ENCODE measurements at places on chromosomes 6 and 20.

GRCh38 chr6:11855743-11856142 lies 77.1 kb upstream of the ADTRP start:
- no peak for DNase-seq
- H3K4me3 ChIP-seq: no peak overlapping the region
- no peaks in the 10 kb centered on the region for H3K4me1 ChIP-seq

- no peaks in the 10 kb centered on the region for H3K4me1 ChIP-seq
- no peak overlapping the region for H3K27ac ChIP-seq
- H3K4me3 ChIP-seq: no peak overlapping the region
- H3K36me3 ChIP-seq: no peaks in the 10 kb centered on the region
These were observed 4.7 kb upstream of the ADGRF5 start for GRCh38 chr6:46926481-46926880.

DNA sequence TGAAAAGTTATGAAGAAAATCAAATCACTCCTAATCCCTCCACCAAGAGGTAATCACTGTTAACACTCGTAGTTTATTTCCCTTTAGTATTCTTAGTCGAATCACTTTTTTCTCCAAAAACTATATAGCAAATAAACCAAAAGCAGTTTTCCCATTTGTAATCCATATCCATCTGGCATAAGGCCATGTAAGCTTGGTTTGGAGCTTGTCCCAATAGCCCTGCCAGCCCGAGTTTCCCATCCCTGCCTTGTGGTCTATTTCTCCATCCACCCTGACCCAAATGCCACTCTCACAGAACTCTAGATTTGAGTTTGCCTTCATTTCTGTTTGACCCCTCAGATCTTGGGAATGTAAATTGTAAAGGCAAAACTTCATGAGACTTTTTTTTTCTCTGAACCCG lies 71.8 kb upstream of the DSP start:
- H3K27me3 ChIP-seq: no peaks in the 10 kb centered on the region
- no peak overlapping the region for H3K27ac ChIP-seq
- no peaks in the 10 kb centered on the region for H3K4me1 ChIP-seq
- no peak overlapping the region for H3K4me3 ChIP-seq
- H3K36me3 ChIP-seq: no peaks in the 10 kb centered on the region

DNA sequence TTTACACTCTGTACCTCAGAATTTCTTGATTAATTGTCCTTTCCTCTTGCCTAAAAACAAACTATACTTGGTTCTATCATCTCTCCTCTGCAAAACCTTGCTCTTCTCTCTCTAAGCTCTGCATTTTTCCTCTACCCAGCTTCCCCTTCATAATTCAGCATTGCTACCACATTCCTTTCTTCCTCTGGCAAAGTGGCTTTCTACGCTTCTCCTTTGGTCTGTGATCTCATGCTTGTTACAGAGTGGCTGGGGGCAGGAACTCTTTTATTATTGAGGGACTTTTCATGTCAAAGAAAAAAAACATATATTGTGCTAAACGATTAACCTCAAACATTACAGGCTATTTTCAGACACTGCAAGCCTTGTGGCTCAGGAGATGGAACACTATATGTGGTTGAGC lies 333.3 kb upstream of the KCNQ5 start:
- H3K36me3 ChIP-seq: no peaks in the 10 kb centered on the region
- no peak for DNase-seq
- H3K27me3 ChIP-seq: no peaks in the 10 kb centered on the region
- H3K4me1 ChIP-seq: no peaks in the 10 kb centered on the region
- H3K27ac ChIP-seq: no peak overlapping the region

DNA sequence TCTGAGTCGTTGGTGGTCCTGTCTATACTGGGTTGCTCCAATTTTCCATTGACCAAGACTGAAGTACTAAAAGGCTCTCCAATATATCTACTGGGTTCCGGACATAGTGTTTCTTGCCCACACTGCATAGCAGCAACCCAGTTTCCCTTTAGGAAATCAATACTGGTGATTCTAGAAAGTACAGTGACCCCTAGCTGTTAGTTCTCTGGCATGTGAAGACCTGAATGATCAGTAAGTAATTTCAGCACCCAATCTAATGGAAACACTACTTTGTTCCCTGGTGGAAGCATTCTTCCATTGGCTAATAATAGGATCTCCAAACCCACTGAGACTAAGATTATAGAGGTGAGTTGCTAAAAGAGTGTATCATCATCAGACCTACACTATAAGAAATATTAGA lies 40.8 kb upstream of the STMND1 start:
- DNase-seq: no peak
- H3K4me1 ChIP-seq: no peaks in the 10 kb centered on the region
- H3K27me3 ChIP-seq: no peaks in the 10 kb centered on the region
- H3K27ac ChIP-seq: no peak overlapping the region
- H3K4me3 ChIP-seq: no peak overlapping the region
- H3K36me3 ChIP-seq: no peaks in the 10 kb centered on the region

GRCh38 chr6:124795643-124796463 lies 166.4 kb upstream of the RNF217 start:
- no peak overlapping the region for H3K4me3 ChIP-seq
- H3K4me1 ChIP-seq: no peaks in the 10 kb centered on the region
- peak; percentile 7 for DNase-seq
- no peak overlapping the region for H3K27ac ChIP-seq
- H3K27me3 ChIP-seq: no peaks in the 10 kb centered on the region

DNA sequence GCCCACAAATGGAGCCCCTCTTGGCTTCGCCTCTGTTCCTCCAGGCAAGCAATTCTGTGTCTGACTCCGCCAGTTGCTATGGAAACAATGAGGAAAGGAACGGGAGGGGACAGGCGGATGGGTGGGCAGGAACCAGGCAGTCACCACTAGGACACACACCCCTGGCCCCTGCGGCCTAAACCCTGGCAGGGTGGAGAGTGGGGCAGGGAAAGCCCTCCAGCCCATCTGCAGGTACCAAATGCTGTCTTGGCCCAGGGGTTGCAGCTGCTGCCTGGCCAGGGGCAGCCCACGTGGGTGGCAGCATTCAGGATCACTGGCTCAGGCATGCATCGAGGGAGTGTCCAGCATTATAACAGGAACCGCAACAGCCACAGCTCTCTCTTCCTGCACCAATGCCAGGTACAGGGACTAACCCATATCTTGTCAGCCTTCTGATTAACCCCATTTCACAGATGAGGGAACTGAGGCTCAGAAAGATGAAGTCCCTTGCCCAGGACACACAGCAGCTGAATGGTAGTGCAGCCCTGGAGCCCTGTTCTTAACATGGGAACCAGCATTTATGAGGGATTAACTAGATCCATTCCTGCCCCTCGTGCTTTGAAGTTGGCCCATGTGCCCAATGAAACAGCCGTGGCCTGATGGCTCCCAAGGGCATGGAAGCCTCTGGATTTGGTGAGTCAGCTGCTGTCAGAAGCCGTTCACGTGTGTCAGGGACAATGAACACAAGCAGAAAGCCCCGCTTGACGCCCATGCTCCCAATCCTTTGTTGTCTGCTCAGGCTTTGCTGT lies 66.3 kb downstream of the NOL4L start:
- H3K36me3 ChIP-seq: no peaks in the 10 kb centered on the region
- H3K4me3 ChIP-seq: no peak overlapping the region
- H3K4me1 ChIP-seq: no peaks in the 10 kb centered on the region

DNA sequence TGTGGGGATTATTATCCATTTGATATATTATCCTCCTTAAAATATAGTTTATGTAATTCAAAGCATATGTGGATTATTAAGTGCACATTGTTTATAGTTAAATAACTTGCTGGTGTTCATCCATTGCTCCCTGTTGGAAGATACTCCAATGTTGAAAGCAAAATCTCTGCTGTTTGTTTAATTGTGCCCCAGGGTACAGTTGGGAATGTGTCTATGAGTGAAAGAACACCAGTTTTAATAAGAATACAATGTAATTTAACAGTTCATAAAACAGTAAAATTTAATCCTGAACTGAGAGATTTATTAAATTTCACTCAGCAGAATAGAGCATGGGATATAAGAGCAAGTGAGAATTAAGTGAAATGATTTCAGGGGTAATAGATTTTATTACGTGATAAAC lies 364.9 kb downstream of the GRIK2 start:
- H3K36me3 ChIP-seq: no peaks in the 10 kb centered on the region
- H3K27ac ChIP-seq: no peak overlapping the region
- H3K4me1 ChIP-seq: no peaks in the 10 kb centered on the region
- DNase-seq: no peak
- H3K27me3 ChIP-seq: no peaks in the 10 kb centered on the region
- no peak overlapping the region for H3K4me3 ChIP-seq

GRCh38 chr6:10529231-10529801 lies 8.2 kb downstream of the GCNT2 start:
- H3K4me1 ChIP-seq: no peaks in the 10 kb centered on the region
- no peak for DNase-seq
- H3K27me3 ChIP-seq: no peaks in the 10 kb centered on the region
- no peaks in the 10 kb centered on the region for H3K36me3 ChIP-seq

GRCh38 chr6:7216941-7217621 lies 95.9 kb downstream of the SSR1 start:
- no peaks in the 10 kb centered on the region for H3K36me3 ChIP-seq
- no peaks in the 10 kb centered on the region for H3K4me1 ChIP-seq
- no peaks in the 10 kb centered on the region for H3K27me3 ChIP-seq
- no peak overlapping the region for H3K27ac ChIP-seq
- no peak overlapping the region for H3K4me3 ChIP-seq
- no peak for DNase-seq

DNA sequence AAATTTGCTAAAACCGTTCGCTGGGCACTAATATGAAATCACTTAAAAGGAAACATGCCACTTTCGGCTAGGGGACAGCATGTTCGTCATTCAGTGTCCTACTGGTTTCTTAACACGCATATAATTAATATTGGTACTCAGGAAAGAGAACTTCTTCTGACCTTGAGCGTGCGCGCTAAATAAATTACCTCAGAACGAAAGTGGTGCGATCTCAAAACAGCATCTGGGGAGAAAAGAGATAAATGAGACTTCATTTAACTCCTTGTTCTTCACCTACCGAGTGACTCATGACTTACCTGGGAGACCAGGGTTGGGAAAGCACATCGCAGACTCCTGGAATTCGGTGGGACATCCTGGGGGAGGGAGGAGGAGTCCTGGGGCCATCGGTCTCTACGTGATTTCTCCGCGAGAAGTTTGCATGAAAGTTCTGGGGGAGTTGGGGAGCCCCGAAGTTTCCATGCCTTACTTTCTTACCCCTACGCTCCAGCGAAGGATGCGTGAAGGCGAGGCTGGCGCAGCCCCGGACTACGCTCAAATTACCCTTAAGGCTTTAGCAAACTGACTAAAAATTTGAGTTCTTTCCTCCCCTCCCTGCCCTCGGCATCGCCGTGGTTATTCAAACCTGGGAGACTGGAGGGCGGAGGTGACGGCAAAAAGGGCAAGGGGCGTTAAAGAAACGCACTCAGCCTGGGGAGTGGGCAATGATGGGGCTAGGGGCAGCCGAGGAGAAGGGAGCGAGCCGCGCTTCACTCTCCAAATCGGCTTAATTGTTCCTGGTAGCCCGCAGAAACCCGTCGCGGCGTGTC lies 1.1 kb upstream of the BEND6 start:
- peak overlapping the region; percentile 62 for H3K4me3 ChIP-seq
- H3K36me3 ChIP-seq: no peaks in the 10 kb centered on the region
- no peak for DNase-seq
- H3K27ac ChIP-seq: no peak overlapping the region
- H3K4me1 ChIP-seq: peaks cover 2% of the 10 kb centered on the region
- peaks cover 10% of the 10 kb centered on the region for H3K27me3 ChIP-seq

- no peak overlapping the region for H3K4me3 ChIP-seq
- DNase-seq: no peak
- H3K27me3 ChIP-seq: no peaks in the 10 kb centered on the region
- no peak overlapping the region for H3K27ac ChIP-seq
- no peaks in the 10 kb centered on the region for H3K4me1 ChIP-seq
These were observed 125.3 kb upstream of the PROKR2 start for GRCh38 chr20:5442101-5442500.

GRCh38 chr6:45606831-45607400 lies 229.2 kb upstream of the SUPT3H start:
- H3K4me1 ChIP-seq: no peaks in the 10 kb centered on the region
- no peak overlapping the region for H3K4me3 ChIP-seq
- H3K27me3 ChIP-seq: no peaks in the 10 kb centered on the region
- no peaks in the 10 kb centered on the region for H3K36me3 ChIP-seq
- no peak overlapping the region for H3K27ac ChIP-seq

- peaks cover 6% of the 10 kb centered on the region for H3K4me1 ChIP-seq
- H3K27ac ChIP-seq: no peak overlapping the region
- no peaks in the 10 kb centered on the region for H3K27me3 ChIP-seq
These were observed 49.3 kb downstream of the FAM50B start for GRCh38 chr6:3898265-3898994.

DNA sequence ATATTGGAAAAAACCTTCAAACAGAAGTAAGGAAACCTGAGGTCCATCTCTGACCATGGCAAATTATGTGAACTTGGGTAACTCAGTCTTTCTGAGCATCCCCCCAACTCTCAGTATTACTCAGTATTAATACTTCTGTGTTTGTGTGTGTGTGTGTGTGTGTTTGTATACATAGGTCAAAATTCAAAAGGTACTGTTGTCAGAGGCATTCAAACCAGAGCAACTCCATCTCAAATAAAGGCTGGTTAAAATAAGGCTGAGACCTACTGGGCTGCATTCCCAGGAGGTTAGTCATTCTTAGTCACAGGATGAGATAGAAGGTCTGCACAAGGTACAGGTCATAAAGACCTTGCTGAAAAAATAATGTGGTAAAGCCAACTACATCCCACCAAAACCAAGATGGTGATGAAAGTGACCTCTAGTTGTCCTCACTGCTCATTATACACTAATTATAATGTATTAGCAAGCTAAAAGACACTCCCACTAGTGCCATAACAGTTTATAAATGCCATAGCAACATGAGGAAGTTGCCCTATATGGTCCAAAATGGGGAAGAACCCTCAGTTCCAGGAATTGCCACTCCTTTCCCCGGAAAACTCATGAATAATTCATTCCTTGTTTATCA lies 33.3 kb upstream of the SLC22A16 start:
- no peaks in the 10 kb centered on the region for H3K4me1 ChIP-seq
- DNase-seq: no peak
- H3K27me3 ChIP-seq: no peaks in the 10 kb centered on the region
- no peaks in the 10 kb centered on the region for H3K36me3 ChIP-seq
- no peak overlapping the region for H3K27ac ChIP-seq
- no peak overlapping the region for H3K4me3 ChIP-seq

DNA sequence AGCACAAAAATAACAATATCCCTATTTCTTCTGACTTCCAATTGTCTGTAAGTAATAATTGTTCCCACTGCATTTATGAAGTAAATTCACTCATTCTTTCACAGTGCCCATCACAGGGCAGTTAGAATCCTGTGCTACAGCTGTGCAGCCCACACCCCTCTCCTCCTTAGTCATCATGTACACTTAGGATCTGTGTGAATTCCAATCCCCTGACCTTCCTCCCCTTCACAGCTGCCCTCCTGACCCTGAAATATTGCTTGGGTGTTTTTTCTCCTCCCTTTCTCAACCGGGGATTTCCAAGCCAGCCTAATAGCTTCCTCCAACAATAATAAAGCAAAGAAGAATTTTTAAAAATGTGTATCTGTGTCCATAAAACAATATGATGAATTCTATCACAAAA lies 91.5 kb upstream of the BEND6 start:
- peaks cover 2% of the 10 kb centered on the region for H3K4me1 ChIP-seq
- H3K36me3 ChIP-seq: no peaks in the 10 kb centered on the region
- no peak overlapping the region for H3K27ac ChIP-seq

GRCh38 chr6:165644586-165645266 lies 18.3 kb downstream of the PDE10A start:
- H3K4me3 ChIP-seq: no peak overlapping the region
- H3K4me1 ChIP-seq: no peaks in the 10 kb centered on the region
- H3K36me3 ChIP-seq: no peaks in the 10 kb centered on the region
- no peak overlapping the region for H3K27ac ChIP-seq
- DNase-seq: no peak
- no peaks in the 10 kb centered on the region for H3K27me3 ChIP-seq
